ENCODE measurements at places on chromosomes 4 and X. TPM values are rescaled to one million over a fixed set of nuclear protein-coding genes. Genes with fewer than 3 reads are reported as not detected.
A peak's percentile ranks its signal among the peaks of the same experiment; 100 is the strongest.

LONRF3 gene
- total RNA-seq: not detected

GRCh38 chr4:20193141-20193936, 58.4 kb upstream of the SLIT2 start:
- peak; percentile 45 for DNase-seq

GRCh38 chrX:57902633-57903032, 7.6 kb downstream of the ZXDA start:
- DNase-seq: no peak

DNA sequence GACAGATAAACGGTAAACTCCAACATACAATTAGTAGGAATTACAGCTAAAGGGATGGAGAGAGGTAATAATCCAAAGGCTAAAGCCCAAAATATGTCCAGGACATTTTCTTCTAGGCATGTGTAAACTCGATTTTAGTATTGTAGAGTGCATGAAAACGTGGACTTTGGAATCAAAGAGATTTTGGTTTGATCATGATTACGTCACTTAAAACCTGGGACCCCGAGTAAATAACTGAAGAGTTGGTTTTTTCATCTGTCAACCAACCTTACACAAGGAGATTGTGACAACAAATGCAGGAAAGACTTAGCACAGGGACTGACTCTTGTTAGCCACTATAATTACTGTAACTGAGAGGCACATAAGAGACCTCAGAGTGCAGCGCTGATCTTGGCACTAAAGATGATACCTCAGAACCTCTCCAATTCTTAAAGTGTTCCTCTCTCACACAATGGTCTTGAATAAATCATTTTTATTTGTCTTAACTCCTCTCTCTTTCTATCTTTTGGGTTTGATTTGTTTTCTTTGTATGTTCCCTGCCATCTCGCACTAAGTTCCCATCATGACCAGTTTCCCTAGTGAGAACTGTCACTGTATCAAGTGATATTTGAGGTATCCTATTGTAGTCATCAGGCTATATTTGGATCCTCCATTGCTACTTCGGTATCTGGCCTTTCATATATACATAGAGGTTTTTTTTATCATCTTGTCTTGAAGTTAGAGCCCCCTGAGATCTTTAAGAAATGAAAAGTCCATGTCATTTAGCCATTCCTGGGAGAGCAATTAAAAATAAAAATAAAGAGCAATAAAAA, 32.2 kb upstream of the MSL3 start:
- no peak for DNase-seq

DNA sequence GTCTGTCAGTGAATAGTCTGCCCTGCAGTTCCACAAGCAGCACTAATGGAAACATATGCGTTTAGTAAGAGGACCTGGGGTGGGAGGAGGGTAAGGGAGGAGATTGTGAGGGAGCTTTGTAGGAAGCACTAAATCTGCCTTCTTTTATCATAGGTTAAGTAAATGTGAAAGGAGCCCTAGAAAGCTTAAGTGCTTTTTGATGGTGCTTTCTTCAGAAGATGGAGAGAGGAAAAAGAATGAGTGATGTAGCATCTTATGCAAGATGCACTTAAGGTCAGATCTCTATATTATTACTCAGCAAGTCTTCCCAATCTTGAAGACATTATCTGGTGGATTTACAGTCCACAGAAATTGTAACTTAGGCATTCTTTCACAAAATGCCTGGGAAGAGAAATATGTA, 322.7 kb downstream of the PDHA2 start:
- DNase-seq: peak; percentile 2

- no peak for DNase-seq
These were observed 113.5 kb upstream of the TTC29 start for GRCh38 chr4:147059064-147059731.

GRCh38 chr4:114021451-114021850, 42.0 kb upstream of the ARSJ start:
- no peak for DNase-seq

ARSJ gene
- total RNA-seq: 12.4 TPM

- peak; percentile 99 for DNase-seq
These were observed 36.3 kb downstream of the MGARP start for GRCh38 chr4:139243448-139244365.

- peak; percentile 74 for DNase-seq
These were observed 95.8 kb downstream of the DHX15 start for GRCh38 chr4:24488399-24489164.

GUCY1A1 gene
- 0.09 TPM for total RNA-seq

EIF2S3 gene
- 349 TPM for total RNA-seq

OTOP1 gene
- not detected for total RNA-seq

GRCh38 chr4:244471-244870, 60.8 kb downstream of the ZNF732 start:
- DNase-seq: peak; percentile 2

HTN3 gene
- not detected for total RNA-seq

GRCh38 chr4:5689065-5689464, 19.3 kb downstream of the EVC2 start:
- DNase-seq: no peak
